Substantia nigra (tissue), 51 donors: ENCODE measurements at places on chromosomes 3 and 15.

DNA sequence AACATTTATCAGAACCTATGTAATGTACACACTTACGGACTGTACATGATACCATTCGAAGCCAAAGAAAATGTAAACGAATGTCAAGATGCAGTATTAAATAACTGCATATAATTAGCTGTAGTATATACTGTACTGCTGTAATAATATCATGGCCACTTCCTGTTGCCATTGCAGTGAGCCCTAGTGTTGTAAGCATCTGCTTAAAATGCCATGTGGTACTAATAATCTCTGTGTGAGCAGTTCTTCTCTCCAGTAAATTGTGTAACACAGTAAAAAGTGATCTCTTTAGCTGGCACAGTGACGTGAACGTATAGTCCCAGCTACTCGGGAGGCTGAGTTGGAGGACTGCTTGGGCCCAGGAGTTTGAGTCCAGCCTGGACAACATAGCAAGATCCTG, 8.6 kb downstream of the SPG11 start:
- no peak for DNase-seq

GRCh38 chr15:48609486-48609885, 36.0 kb downstream of the FBN1 start:
- DNase-seq = no peak

DNA sequence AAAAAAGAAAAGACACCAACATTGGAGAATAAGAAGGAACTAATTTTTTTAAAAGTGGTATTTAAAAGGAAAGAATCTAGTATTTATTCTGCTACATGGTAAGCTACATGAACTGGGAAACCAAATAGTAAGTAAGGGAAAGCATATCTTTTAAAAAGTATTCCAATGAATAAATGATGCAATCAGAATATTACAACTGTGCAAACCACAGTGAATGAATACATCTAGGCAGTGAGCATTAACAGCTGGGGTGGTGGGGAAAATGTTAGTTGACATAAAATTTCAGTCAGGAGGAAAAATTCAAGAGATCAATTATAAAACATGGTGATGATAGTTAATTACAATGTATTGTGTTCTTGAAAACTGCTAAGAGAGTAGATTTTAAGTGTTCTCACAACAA, 16.9 kb downstream of the ICE2 start:
- no peak for DNase-seq

GRCh38 chr3:151382671-151383070, 1.9 kb downstream of the P2RY12 start:
- DNase-seq = no peak

DNA sequence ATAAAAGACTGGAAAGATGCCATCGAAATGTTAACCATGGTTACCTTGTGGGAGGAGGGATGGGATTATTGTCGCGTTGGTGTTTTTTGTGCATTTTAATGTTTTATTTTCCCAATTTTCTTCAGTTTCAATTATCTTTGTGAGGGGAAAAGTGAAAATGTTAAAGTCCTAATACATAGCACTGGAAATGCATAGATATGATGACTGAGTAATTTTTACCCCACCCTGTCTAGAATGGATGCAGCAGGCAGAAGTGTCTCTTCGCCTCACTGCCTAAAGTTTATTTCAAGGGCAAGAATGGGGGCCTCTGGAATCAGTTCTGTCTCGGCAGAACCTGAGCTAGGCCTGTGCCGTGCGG, 11.5 kb downstream of the FOXL2 start:
- no peak for DNase-seq

GRCh38 chr3:17481116-17481515, 261.3 kb downstream of the TBC1D5 start:
- no peak for DNase-seq

DNA sequence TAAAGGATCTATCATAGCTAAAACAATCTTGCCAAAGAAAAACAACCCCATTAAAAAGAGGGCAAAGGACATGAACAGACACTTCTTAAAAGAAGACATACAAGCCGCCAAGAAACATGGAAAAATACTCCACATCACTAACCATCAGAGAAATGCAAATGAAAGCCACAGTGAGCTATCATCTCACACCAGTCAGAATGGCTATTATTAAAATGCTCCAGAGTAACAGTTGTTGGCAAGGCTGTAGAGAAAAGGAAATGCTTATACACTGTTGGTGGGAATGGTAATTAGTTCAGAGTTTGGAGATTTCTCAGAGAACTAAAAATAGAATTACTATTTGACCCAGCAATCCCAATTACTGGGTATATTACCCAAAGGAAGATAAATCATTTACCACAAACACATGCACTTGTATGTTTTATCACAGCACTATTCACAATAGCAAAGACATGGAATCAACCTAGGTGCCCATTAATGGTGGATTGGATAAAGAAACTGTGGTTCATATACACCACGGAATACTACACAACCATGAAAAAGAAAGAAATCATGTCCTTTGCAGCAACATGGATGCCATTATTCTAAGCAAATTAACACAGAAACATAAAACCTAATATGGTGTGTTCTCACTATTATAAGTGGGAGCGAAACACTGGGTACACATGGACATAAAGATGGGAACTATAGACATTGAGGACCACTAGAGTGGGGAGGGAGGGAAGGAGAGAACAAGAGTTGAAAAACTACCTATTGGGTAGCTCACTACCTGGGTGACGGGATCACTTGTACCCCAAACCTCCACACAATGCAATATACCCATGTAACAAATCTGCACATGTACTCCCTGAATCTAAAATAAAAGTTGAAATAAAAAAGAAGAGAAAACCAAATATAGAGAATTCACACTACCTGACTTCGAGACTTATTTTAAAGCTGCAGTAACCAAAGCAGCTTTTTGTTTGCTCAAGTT, 32.6 kb downstream of the ITGA11 start:
- DNase-seq = no peak

DNA sequence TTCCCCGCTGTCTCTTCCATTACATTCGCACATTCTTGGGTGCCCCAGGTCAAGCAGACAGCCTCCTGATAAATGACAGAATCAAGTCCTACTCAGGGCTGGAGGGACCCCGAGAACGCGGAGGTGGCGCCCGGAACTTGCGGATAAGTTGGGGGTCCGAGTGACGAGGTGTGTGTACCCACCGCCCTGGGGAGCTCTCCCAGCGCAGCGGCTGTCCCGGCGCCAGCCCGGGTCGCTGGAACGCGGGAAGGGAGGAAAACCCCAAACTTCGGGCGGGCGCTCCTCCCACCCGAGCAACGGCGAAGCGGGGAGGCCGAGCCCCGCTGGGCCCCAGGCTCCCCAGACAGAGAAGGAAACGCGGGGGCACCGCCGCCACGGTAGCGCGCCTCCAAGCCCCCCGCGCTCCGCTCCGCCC, 550 bp downstream of the CLN6 start:
- no peak for DNase-seq

- DNase-seq = no peak
Measured at GRCh38 chr3:94616833-94617232, 554.0 kb downstream of the NSUN3 start.

DNA sequence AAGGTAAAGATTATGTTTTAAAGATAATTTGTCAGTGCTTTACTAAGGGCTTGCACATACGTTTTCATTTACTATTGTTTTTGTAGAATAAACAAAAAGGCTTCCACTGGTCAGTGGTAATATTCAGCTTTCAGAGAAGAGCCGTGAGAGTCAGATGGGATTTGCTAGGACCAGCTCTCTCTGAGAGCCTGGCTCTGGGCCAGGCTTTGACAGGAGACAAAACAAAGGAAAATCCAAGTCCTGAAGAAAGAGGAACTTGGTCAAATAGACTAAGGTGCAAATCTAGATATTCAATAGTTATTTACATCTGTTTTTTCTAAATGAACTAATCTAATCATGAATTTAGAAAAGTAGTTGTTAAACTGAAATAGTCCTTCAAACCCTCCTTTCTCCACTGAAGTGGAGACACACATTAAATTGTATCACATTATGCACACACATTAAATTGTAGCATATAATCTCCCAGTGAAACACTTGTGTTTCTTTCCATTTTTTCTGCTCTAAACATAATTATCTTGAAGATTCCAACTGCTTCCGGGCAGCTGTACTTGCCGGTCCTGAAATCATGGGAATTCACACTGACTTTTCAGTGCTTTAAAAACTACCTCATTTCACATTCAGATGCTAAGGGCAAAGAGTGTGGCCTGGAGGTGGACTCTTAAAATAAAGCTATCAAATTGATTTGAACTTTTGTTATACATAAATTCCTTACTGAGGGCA, 55.1 kb upstream of the FILIP1L start:
- no peak for DNase-seq

DNA sequence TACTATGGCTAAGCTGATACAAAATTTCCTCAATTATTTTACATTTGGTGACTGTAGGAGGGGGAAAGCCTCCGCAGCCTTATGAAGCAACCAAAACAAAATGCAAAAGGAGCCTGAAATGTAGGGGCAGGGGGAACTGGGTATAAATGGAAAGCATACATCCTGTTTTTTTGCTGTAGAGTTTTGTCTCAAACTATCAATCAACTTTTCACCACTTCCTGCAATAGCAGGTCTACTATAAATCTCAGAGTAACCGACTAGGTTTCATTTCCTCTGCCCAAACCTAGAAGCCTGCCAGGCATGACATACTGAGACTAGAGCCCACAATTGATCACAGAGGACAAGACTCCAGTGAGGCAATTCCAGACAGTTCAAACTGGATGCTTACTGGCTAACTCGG, 91.3 kb downstream of the SHQ1 start:
- DNase-seq = no peak

GRCh38 chr15:71051539-71051938, 63.7 kb upstream of the THSD4 start:
- no peak for DNase-seq

- DNase-seq = no peak
Measured at GRCh38 chr15:101445562-101446517, 43.7 kb downstream of the PCSK6 start.

DNA sequence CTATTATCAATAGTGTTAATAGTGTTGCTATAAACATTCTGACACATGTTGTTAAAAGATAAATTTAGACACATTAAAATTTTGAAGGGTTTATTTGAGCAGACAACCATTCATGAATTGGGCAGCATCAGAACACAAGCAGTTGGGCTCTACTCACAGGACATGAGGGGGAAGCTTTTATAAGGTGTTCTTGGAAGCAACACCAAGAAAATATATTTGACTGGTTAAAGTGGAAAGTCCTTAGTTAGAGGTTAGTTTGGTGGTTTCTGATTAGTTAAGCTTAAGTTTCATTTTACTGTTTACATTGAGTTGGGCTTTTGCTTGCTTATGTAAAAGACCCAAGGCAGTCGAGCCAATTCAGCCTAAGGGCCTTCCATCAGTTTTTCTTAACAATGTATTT, 220.7 kb downstream of the CD47 start:
- no peak for DNase-seq

DNA sequence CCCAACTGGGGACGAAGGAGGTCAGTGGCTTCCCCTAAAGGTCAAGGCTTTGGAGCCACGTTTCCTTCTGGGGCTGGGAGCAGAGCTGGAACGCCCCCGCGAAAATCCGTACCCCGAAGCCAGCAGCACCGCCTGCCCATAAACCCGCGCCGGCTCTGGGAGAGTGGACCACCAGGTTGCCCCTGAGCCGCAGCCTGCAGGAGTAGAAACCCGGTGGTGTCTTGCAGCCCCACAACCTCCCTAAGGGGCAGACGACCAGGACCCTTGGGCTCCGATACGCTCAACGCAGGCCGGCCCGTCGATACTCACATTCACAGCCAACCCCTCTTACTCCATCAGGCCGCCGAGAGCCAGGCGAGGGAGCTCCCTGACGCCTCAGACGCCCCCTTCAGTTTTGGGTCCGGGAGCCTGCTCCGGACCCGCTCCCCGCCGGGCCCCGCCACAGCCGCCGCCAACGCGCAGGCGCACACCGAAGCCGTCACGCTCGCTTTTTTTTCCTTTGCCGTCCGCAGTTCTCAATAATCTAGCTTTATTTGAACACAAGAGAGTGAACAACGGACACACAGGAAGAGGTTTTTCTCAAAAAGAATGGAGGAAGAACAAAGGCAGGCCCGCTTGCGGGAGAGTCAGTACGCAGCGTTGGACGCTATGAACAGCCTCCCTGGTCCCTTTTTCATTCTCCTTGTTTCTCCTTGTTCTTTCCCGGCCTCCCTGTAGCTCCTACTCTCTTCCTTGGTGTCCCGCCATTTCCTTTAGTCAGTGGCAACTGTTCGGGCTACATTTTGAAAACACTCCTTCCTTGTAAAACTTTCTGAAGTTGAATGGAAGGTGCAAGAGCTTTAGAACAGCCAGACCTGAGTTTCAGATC, at the start of gene ZNF106:
Gene ZNF106 (minus strand): TSS at position 471 of the 868 bp plus-strand sequence. CDS start 18,852 bp downstream, outside the sequence.
- DNase-seq = peak; percentile 71

DNA sequence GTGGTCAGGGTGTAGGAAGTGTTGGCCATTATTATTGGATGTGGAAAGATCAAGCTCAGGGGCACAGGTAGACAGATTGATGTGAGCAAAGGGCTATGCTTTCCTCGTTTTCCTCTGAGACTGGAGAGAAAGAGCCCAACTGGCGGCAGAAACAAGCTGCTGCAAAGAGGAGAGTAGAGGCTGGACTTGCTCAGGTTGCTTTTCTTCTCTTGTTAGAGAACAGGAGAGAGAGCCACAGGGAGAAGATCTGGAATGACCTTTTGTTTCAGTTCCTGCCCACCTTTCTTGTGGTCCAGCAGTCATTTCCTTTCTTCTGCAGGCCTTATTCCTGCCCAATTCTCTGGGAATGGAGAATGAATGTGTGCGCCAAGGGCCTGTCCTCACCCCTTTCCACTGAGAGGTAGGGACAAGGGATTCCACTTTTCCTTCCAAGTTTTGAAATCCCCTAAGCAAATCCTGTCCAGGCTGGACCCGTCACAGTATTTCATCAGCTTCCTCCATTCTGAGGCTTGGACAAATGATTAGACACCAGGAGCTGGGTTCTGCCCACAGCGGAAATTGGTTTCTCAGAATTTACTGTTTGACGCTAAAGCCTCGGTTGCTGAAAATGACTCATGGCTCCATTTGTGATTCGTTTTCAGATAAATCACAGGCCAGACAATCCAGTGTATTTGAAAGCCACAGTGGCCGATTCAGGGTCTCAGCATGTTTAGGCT, 16.1 kb downstream of the ZNF80 start:
- DNase-seq = no peak

DNA sequence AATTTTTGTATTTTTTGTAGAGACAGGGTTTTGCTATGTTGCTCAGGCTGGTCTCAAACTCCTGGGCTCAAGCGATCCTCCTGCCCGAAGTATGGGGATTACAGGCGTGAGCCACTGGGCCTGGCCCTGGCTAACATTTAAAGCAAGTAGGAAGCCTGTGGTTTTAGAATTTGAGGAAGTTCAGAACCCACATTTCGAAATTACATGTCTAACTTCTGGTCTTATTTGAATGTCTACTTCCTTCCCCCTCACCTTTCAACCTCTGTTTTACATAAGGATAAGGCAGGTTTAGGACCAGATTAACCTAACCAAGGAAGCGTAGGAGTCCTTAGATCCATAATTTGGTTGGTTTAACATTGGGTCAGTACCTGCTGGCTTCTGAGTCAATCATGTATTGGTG, 120.5 kb upstream of the PROK2 start:
- no peak for DNase-seq

DNA sequence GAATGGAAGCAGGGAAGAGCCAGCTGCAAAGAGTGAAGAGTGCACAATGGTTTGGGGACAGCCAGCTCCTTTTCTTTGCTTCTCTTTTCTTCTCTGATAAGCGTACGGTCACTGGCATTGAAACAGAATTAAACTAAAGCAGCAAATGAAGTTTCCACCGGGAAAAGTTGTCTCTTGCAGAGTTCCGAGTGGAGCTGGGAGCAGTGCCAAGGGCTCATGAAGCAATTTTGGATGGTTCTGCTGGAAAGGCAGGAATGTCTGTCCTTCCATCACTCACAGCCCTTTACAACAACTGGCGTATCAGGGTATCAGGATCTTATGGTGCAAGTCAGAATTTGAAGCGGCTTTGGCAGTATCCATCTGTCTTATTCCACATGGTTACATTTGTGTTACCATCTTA, 1042.9 kb downstream of the NTRK3 start:
- DNase-seq = no peak
